ENCODE measurements at places on chromosomes 5 and 9.

DNA sequence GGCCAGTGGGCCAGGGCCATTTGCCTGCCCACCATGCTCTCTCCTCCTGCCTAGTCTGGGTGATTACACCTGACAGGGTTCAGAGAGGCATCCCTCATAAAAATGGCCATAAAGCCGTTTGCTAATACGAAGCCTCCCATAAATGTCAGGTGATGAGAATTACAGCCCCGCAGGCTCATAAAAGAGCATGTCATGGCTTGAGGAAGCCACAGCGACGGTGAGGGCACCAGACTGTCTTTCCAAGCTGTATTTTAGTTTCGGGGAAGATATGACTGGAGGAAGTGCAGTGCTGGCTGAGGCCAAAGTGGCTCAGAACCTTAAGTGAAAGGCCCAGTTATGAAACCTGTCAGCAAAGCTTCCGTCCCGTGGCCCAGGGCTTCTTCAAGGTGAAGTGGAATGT lies 18.5 kb upstream of the TCERG1 start:
- no peak for DNase-seq

DNA sequence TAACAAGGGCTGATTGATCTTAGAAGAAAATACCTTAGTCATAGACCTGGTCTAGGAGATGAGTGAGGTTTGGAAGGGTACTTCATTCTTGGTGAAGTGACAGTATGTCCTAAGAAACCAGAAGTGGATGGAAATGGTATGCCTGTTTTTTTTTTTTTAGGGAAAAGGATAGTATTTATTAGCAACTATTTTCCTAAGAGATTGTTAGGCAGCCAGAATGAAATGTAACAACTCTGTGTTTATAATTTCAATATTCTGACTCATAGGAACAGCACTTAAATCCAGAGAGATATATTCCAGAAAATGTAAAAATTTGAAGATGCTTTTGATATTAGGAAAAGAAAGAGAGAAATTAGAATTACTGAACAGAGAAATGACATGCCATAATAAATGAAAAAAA lies 21.2 kb upstream of the ARL14EPL start:
- no peak for DNase-seq

DNA sequence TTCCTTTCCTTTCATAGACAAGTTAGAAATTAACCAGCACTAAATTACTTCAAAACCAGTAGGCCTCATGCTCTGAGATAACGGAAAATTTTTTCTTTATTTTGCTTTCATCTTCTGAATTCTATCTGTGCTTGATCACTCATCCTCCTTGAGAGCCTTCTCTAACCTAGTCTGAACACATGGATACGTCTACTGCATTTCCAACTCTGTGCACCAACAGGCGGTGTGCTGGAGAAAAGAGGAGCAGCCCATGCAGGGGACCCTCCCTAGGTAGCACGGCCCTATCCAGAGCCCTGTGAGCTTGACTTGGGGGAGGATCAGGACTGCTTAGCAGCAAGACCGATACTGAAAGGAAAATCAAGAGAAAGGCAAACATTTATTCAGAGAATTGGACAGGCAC lies 149.8 kb downstream of the AUH start:
- DNase-seq, result no peak

DNA sequence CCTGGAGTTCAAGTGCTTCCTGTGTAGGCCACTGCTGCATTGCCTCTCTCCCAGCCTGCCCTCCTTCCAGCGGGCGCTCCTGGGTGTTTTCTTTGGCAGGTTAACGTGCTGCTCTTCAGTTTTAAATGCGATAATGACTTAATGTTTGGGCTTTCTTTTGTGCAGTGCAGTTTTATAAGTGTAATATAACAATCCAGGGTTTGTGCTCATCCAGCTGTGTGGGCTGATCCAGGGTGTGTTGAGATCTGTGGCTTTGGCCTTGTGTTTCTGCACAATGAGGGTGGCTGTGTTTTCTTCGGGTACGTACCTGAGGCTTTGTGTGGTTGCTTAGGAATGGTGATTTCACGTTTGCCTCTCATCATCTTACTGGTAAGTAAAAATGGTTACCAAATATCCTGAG lies 50.6 kb downstream of the PCSK5 start:
- DNase-seq, result no peak

- DNase-seq, result no peak
Observed at GRCh38 chr5:160525471-160526261, 104.0 kb downstream of the PTTG1 start.

- DNase-seq, result peak; percentile 87
Observed at GRCh38 chr5:35777358-35778087, 79.2 kb upstream of the IL7R start.
